NCI-H2029 treated with DMSO at 0.1 percent for 48 hours (cell line): ENCODE measurements at places on chromosomes 5 and 9.

GRCh38 chr5:55402199-55402598 lies 94.4 kb downstream of the MTREX start:
- no peak for DNase-seq

DNA sequence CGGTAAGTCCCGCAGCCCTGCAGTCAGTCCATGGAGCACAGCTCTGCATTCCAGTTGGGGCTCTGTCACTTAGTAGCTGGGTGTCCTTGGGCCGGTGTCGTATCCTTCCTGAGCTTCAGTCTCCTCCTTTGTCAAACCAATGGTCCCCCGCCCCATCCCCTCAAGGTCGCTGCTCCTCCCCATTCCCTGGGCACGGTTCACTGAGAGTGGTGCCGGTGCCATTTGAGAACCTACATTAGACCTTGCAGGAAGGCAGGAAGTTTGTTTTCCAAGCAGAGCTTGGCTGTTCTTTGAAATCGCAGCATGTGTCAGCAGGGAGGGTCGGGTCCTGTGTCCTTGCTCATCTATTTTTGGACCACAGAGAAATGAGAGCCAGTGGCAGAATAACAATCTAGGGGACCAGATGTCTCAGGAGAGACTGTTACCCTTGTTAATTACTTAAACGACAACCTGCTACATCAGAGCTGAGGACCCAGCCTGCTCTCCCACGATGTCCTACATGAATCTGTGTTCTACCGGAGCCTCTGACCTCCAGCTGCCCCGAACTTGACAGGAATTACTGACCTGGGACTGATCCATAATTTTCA lies 21.7 kb upstream of the BARHL1 start:
- no peak for DNase-seq

DNA sequence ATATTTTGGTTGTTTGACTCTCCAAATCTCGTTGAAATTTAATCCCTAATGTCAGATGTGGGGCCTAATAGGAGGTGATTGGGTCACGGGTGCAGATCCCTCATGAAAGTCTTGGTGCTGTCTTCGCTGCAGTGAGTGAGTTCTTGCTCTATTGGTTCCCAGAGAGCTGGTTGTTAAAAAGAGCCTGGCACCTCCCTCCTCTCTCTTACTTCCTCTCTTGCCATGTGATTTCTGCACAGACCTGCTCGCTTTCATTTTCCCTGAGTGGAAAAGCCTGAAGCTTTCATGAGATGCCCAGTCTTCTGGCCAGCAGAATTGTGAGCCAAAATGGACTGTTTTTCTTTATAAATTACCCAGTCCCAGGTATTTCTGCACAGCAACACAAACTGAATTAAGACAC lies 221.6 kb downstream of the MAT2B start:
- no peak for DNase-seq

DNA sequence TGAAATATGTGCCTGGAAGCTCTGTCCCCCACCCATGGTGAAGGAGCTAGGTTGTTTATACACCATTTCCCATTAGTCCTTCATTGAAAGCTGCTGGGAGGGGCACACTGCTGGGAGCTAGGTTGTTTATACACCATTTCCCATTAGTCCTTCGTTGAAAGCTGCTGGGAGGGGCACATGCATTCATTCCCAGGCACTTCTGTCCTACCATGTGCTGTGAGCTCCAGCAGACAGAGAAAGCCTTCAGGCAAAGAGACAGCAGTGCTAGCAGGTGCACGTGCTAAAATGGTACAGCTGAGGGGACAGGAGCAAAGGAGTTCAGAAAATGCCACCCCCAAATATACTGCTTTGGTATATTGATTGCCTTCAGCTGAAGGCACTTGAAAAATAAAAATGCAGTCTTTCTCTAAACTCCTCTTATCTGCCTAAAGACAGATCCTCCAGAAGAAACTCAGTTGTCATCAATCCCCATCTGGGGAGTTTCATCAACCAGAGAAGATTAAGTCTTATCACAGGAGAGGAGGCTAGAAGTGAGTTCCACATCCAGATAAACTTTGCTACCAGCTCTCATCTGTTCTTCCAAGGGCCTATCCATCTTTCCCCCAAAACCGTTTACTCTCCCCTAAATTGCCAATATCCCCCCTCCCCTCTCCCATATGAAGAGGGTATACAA lies 27.7 kb upstream of the DAPK1 start:
- DNase-seq = no peak

- DNase-seq = peak; percentile 71
Observed at GRCh38 chr9:132077881-132078698, 1.6 kb downstream of the MED27 start.

DNA sequence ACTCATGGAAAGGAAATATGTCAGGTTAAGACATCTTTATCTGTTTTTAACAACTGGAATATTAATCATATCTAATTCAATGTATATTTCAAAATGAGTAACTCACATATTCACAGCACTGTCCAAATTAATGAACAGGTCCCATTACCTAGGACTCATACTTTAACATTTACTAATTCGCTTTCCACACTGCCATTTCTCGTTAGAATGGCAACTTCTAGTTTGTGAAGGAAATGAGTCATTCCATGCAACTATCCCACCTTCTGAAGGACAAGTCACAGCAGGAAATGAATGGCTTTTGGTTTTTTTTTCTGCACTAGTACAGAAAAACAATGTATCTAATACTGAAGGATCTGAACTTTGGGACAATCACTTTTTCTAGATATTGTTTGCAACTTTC lies 24.6 kb upstream of the IFNK start:
- DNase-seq = no peak

- no peak for DNase-seq
Observed at GRCh38 chr9:128684065-128684324, 5.0 kb upstream of the SET start.

DNA sequence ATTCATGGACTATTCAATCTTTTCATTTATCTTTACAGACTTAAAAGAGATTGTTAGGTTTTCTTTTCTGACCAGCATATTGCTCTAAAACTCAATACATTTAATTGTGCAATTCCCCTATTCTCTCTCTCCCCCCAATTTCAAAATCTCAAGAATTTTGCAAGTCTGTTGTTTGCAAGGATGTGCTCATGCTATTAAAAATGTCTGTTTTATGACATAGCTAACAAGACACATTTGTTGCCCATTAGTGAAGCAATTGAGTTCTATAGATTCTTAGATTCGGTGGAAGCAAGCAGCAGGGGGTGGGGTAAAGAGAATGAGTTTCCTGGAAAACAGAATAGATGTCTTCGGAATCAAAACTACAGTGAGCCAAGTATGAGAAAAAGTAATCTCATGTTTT lies 8.5 kb upstream of the CSNK1A1 start:
- DNase-seq = no peak

DNA sequence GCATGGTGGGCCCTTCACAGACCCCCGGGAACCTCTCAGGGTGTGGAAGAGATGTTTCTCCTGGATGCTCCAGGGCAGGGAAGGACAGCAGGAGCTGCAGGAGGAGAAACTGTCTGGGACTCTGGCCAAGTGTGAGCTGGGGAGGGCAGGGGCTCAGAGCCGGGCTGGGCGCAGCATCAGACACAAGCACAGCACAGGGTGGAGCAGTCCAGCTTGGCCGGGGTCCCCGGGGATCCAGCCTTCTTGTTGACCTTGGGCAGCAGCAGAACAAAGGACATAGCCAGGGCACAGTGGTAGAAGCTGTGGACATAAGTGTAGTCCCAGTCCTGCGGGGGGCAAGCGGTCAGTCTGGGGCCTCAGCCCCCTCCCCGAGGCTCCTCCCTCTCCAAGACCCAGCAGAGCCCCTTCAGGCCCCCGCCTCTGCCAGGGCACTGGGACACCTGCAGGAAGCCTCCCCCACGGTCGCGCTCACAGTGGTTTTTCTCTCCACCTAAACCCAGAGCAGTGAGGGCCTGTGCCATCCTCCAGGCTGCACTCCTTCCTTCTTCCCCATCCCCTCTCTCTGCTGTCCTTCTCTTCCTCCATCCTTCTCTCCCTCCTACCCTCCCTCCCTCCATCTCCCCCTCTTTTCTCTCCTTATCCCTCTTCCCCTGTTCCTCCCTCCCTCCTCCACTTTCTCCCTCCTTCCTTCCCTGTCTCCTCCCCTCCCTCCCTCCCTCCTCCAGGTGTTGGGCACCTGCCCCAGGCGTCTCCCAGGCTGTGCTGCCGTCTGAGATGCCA lies 10.1 kb downstream of the MYMK start:
- DNase-seq = peak; percentile 85

DNA sequence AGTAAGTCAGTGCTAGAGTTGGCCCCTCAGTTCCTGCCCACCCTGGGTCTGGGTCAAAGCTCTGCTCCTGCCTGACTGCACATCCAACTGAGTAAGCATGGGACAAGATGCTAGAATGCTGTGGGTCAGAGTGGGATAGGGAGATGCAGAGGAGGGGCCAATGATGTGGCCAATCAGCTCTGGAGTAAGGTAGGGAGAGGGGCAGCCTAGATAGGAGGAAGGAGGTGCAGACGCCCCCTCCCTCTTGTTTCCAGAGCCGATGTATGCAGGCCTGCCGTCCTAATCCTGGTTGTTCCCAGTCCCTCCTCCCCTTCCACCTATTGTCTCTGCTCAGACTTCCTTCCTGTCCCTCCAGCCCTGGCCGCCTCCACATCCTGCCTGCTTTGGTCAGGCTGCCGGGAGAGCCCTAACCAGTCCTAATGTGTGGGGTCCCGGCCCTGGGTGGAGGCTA lies 1.3 kb downstream of the ARAP3 start:
- DNase-seq = no peak

GRCh38 chr9:83601463-83601862 lies 21.5 kb upstream of the IDNK start:
- no peak for DNase-seq

GRCh38 chr9:137069508-137070091 lies 757 bp downstream of the SAPCD2 start:
- DNase-seq = no peak

GRCh38 chr9:4507306-4508130 lies 17.2 kb downstream of the SLC1A1 start:
- no peak for DNase-seq

DNA sequence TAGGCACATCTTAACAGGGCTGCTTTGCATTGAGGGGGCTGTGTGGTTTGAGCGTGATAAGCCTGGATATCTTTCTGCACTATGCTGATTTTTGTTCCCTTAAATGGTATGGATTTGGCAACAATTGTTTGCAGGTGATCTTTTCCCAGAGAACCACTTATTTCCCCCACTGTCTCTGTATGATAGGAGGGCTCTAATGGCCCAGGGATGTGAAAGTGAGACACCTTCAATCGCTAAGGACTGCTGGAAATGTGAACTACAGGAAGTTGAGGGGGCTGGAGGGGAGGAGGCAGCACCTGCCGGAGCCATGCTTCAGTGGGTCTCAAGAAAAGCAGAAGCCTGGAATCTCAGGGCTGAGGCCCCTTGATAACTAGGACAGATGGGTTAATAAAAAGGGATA lies 29.4 kb downstream of the SYK start:
- peak; percentile 88 for DNase-seq

- no peak for DNase-seq
Observed at GRCh38 chr5:61619289-61619688, 287.2 kb downstream of the ZSWIM6 start.

- DNase-seq = no peak
Observed at GRCh38 chr5:35876454-35876853, 19.8 kb downstream of the IL7R start.

DNA sequence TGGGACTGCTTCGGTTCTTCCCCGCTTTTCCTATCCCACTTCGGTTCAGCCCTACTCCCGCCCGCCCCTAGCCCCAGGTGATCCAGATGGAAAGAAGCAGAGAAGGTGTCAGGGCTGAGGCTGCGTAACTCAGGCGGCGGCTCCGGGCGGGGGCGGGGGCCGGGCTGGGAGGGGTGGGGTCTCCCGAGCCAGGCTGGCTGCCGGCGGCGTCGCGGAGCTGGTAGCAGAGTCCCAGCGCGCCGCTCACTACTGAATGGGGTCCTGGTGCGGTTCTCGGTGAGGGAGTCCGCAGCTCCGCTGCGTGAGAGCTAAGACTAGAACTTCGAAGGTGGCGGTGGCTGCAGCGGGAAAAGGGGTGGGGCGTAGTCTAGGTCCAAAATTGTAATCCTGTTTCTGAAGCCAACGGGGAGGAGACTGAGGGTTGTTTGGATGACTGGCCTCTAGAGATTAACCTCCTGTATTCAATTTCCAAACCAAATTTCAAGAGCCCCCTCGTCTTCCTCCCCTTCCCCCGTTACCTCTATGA lies 1.4 kb downstream of the PRR16 start:
- DNase-seq = no peak

DNA sequence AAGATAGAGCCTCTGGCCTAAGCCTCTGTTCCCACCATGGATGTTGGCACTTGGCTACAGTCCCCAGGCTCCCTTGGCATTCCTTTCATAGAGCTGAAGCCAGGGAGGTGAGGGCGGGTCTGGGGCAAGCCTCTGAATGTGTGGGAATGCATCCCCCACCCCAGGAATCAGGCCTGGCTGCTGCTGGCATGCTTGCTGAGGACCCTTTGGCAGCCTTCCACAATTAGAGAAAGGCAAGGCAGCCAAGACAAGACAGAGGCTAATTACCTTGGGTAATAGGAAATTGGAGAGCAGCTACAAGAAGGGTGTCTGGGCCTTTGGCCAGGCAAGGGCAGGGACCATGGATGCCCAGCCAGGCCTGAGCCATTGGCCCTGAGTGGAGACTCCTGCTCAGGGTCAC lies 204.4 kb upstream of the TRIM32 start:
- DNase-seq = peak; percentile 90

DNA sequence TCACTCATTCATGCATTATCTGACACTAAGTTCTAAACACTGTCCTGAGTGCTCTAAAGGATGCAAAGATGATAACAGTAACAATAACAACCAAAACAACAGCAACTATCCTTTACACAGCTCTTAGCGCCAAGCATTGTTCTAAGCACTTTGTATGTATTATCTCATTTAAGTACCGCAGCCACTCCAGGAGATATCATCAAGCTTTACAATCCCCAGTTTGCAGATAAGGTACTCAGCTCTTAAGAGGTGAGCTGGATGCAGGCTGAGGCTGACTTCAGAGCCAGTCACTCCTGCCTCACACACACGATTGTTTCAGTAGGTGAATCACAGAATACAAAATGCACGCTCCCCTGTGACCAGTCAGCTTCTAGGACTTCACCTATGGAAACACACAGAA lies 141.8 kb downstream of the PAX5 start:
- no peak for DNase-seq

DNA sequence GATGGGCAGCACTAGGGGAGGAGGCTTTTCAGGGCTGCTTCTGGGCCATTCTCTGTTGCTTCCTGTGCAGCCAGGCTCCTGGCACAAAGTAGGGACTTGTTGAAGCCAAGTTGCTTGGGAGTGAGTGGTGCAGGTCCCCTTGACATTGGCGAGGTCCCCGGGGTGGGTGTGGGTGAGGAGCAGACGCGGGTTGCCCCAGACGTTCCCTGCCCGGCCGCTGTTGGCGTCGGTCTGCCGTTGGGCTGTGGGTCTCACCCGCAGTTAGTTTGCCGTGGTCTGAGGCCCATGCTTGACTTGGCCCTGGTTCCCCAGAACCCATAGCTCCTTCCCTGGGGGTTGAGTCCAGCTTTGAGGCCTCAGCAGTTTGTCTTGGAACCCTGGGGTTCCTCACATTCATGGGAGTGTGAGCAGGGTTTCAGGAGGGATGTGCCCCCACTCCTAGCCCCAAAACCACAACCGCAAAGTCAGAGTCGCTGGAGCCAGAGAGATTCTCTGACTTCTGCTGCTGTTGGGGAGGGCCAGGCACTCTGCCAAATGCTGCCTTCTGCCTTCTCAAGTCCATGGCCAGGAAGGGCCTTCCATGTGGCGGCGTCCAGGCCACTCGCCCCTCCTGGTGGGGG lies 77.5 kb downstream of the RXRA start:
- DNase-seq = no peak
